ENCODE measurements at places on chromosomes 5 and 9.

DNA sequence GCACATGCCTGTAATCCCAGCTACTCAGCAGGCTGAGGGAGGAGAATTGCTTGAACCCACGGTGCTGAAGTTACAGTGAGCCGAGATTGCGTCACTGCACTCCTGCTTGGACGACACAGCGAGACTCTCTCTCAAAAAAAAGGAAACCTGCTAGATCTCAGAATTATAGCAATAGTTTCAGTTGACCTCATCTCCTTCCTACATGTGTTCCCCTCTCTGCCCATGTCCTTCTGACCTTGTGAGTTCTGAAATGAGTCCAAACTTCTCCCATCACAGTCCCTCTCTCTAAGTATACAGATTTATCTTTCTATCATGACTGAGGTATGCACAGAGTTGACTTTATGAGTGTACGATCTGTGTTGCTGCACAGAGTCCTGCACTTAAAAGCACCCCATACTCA is 44.6 kb upstream of the SHOC1 start:
- no peak for DNase-seq

GRCh38 chr9:136243631-136244030 is 2.0 kb downstream of the QSOX2 start:
- no peak for DNase-seq

GRCh38 chr9:7402334-7403027 is 397.1 kb downstream of the DMAC1 start:
- DNase-seq, result no peak

GRCh38 chr9:73565026-73565425 is 413.4 kb downstream of the ANXA1 start:
- no peak for DNase-seq

DNA sequence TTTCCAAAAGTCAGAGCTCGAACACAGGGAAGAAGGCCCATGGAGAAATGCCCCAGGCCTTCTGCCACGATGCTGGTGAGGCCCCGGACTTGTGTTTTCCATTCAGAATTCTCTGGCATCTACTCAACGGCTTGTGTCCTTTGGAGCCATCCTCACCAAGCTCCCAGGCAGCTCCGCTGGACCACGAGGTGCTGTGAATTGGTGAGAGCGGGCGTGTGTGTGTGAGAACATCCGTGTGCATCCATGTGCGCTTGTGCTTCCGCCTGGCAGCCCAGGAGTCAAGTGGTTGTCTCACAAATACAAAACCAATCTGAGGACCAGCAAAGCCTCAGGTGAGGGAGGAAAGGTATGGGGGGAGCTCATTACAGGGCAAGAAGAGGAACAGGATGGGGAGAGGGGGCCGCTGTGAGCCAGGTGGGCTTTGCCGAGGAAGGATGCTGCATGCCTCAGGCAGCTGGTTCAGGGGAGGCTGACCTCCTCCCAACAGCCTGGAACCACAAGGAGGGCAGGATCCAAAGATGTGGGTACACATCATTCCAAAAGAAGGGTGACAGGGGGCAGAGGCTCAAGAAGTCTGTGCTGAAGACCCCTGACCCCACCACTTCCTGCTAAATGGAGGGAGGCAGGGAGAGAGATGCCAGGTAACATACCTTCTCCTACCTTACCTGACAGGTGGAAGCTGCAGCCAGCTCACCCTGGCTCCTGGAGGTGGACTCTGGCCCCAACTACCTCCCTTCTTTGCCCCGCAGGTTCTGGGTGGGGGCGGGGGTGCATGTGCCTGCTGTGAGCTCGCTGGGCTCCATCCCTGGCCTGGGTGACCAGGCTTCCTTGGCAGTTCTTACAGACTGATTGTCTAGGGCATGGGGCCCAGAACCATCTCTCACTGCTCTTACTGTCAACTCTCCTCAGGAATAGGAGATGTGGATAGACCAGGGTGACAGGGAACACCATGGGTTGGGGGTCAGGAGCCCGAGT is 196.3 kb downstream of the PAX5 start:
- no peak for DNase-seq

- no peak for DNase-seq
These were observed 93.0 kb downstream of the WNK2 start for GRCh38 chr9:93276973-93277372.

Data from stimulated activated CD4-positive, alpha-beta T cell treated with anti-CD3 and anti-CD28 coated beads, Interleukin-2, amount 100 ng/mL, for 48 hours (primary cell).